ENCODE measurements at places on chromosomes 6 and 20. TPM values are rescaled to one million over a fixed set of nuclear protein-coding genes. Genes with fewer than 3 reads are reported as not detected.

The PRICKLE4 gene
- 0.85 TPM for total RNA-seq

The LIN28B gene
- total RNA-seq, result 1.4 TPM

The MEP1A gene
- not detected for total RNA-seq

The JPH2 gene
- total RNA-seq, result 1.2 TPM

The BNIP5 gene
- not detected for total RNA-seq

Measured in A549 treated with DMSO at 1 μM for 4 hours (cell line).